Fibroblast of skin of abdomen (primary cell): ENCODE measurements at places on chromosomes 1 and 21.

DNA sequence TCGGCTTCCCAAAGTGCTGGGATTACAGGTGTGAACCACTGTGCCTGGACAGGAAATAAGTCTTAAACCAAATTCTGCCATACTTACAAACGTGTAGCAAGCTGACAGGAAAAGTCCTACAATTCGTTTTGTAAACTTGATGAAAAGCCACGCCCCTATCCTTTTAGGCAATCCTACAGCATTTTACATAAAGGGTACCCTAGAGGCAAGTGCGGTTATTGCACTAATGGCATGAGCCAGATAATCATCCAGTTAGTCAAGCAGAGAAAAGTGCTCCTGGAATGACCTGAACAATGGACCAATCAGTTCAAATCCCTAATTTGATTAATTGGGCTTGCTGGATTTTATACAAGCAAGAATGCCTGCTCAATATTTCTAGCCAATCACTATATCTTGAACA is 338.2 kb downstream of the KIF26B start:
- DNase-seq, result no peak

GRCh38 chr1:51717842-51718241 is 101.0 kb downstream of the OSBPL9 start:
- no peak for DNase-seq

- peak; percentile 58 for DNase-seq
These were observed 1.4 kb upstream of the VAMP4 start for GRCh38 chr1:171743081-171743870.

DNA sequence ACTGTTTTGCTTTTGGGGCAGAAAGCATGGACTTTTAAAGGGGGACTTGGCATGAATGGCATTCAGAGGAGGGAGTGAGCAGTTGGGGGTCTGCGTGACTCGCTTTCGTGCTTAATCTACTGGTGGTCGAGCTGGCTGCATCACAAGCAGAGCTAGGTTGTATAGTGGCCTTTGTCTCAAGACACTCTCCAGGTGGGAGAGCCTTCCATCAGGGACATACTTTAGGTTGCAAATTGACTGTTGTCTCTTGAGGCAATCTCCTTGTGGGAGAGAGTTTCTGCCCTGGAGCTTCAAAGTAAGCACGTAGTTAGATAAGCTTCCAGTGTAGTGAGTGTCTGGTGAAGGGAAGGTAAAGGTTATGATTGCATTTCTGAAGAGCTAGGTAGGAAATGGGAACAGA is 93.9 kb downstream of the C1orf21 start:
- DNase-seq, result no peak

DNA sequence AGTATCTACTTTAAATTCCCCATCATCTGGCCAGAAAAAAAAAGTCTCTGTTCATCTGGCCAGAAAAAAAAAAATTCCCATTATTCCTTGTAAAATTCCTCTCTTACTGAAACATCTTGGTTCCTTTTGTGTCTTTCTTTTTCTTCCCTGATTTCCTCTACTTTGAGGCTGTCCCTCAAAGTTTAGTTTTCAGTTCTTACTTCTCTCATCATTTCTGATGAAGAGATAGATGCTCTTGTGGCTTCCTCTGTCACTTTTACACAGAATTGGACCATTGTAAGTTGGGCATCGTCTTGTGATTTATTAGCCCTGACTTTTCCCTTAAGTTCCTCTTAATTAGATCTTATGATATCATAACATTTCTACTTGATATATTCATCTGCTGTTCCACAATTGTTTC is 6.5 kb downstream of the SOAT1 start:
- DNase-seq, result no peak

DNA sequence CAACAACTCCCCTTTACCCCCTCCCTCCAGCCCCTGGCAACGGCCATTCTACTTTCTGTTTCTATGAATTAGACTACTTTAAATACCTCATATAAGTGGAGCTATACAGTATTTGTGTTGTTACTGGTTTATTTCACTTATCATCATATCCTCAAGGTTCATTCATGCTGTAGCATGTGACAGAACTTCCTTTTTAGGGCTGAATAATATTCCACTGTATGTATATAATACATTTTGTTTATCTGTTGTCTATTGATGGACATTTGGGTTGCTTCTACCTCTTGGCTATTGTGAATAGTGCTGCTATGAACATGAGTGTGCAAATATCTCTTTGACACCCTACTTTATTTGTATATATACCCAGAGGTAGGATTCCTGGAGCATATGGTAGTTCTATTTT is 2.2 kb downstream of the NHLH1 start:
- no peak for DNase-seq

DNA sequence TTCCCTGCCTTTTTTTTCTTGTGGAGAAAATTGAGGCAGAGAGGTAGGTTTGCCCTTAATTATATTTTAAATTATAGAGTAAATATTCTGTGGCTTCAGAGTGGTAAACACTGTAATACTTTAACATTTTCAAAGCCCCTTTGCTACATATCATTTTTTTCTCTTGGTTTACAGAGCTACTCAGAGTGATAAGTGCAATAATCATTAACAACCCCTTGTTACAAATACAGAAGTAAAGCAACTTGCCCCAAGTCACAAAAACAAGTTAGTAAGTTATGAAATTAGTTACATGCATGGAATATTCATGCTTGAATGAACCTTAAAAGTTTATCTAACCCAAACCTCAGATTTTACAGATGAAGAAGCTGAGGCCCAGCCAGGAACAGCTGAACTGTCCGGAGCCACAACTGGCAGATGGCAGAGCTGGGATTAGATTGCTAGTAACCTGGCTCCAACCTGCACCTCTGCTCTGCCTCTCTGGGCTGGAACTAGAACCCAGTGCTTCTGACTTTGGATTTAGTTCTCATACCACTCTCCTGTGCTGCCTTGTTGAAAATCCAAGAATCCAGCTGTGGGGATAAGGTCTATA is 48.7 kb downstream of the TNN start:
- no peak for DNase-seq

DNA sequence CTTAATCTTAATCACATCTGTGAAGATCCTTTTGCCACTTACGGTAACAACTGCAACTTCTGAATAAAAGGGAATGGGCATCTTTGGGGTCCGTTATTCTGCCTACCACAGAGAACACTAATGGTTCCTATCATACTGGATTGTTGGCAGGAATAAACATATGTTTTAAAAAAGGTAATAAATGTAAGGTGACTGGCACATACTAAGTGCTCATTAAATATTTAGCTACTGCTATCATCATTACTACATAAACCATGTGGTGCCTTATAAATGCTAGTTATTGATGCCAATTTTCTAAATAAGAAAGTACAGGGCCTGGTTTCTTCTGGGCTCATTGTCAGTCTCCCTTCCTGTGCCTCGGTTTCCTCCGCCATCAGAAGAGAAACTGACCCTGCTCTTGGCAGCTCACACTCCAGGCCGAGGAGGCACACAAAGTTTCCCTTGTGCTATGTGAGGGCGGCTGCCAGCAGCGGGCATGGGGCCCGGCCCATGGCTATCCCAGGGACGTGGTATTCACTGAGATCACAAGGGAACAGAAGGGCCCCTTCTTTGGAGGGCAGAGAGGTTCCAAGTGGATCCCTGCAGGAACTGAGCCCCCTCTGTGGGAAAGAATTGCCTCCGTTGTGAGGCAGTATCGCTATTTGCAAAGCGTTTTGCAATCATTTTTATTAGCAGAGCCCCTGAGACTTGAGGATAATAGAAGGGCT is 26.2 kb downstream of the NAV1 start:
- DNase-seq, result no peak
